Colonic mucosa (tissue), 4 donors: ENCODE measurements at places on chromosomes 3 and 15. TPM values are rescaled to one million over a fixed set of nuclear protein-coding genes. Genes with fewer than 3 reads are reported as not detected.

GRCh38 chr15:81889485-81889881 lies 156.3 kb downstream of the MEX3B start:
- DNase-seq, result no peak

DNA sequence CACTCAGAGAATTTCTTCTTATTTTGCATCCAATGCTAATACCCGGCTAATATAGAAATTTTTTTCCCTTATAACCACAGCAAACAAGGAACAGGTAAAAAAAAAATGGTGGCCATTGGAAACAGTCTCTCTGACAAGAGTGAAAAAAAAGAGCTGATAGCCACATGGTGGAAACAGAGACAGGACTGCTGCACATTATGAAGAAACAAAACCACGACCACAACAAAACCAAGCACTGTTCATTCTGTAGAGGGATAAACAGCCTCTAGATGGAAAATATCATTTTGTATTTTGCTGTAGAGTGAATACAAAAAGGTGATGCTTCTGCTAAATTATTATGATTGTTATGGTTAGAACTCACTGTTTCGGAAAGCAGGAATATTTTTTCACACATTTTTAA lies 686.2 kb downstream of the NLGN1 start:
- DNase-seq, result no peak

- no peak for DNase-seq
Measured at GRCh38 chr3:105842449-105842848, 26.4 kb downstream of the CBLB start.

- no peak for DNase-seq
Measured at GRCh38 chr15:69496001-69496400, 43.4 kb downstream of the RPLP1 start.

- no peak for DNase-seq
Measured at GRCh38 chr15:35479423-35479822, 66.5 kb downstream of the DPH6 start.

GRCh38 chr3:68878322-68878721 lies 54.0 kb downstream of the TAFA4 start:
- no peak for DNase-seq

RTP4 gene
- 5.3 TPM for total RNA-seq

CCDC39 gene
- not detected for total RNA-seq

CHRM5 gene
- not detected for total RNA-seq

THRB gene
- 27.6 TPM for total RNA-seq

FGF12 gene
- total RNA-seq, result 0.48 TPM

NRROS gene
- 2.2 TPM for total RNA-seq
